ENCODE measurements at places on chromosomes 6 and 20.
A peak's percentile ranks its signal among the peaks of the same experiment; 100 is the strongest.

GRCh38 chr6:169098116-169098515, 155.5 kb downstream of the THBS2 start:
- DNase-seq = peak; percentile 41

GRCh38 chr6:140980265-140980887, 1152.3 kb upstream of the GJE1 start:
- DNase-seq = no peak

DNA sequence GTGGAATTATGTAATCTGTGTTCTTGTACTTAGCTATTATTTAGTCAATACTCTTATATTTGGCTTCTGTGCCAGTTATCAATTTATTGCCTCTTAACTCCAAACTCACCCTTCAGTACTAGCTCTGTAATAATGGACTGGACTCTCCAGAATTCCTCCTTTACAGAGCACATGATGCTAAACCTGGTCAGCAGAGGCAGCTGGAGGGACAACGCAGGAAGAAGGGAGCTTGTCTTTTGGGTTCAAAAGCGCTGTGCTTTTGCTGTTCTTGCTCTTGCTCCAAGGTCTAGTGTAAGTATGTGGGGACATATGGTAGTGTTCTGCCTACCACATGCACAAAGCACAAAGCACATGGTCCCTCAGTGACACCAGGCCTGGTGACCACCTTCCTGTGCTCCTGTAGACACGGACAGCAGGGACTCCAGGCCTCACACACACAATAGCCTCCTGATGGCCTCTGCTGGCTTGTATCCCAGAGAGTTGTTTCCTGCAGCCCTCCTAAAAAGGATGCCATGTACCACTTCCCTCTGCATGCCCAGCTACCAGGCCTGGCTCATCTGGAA, 46.1 kb downstream of the CHD6 start:
- DNase-seq = no peak

GRCh38 chr6:56093776-56094175, 153.6 kb downstream of the COL21A1 start:
- DNase-seq = no peak

- DNase-seq = peak; percentile 77
These were observed 1.2 kb downstream of the PM20D2 start for GRCh38 chr6:89146718-89147700.

- DNase-seq = peak; percentile 10
These were observed 19.7 kb downstream of the ZBP1 start for GRCh38 chr20:57600320-57601210.

- DNase-seq = no peak
These were observed 25.3 kb upstream of the BEND3 start for GRCh38 chr6:107140581-107140980.

DNA sequence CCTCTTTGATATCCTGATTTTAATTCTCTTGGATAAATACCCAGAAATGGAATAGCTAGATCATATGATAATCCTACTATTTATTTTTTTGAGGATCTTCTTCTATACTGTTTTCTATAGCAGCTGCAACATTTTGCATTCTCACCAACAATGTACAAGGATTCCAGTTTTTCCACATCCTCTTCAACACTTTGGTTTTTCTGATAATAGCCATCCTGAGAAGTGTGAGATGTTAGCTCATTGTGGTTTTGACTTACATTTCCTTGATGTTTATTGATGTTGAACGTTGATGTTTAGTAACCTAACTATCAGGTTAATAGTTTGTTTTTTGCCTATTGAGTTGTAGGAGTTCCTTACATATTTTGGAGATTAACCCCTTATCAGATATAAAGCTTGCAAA, 217.3 kb downstream of the LRFN2 start:
- DNase-seq = no peak

DNA sequence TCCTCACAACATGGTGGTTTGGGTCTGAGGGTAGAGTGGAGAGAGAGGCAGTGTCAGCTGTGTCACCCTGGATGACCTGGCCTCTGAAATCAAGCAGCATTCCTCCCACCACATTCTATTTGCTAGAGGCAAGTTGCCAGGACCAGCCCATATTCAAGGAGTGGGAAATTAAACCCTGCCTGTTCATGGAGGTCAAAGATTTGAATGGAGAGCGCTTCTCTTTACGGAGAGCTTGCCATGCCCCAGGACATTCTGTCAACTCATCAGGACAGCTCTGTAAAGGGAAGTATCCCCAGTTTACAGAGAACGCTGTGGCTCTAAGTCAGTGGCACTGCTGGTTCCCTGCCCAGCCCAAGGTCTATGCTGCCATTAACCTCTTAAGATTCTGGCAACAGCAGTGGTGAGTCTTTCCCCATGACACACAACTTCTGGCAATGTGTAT, 90.0 kb upstream of the INSM1 start:
- DNase-seq = no peak

DNA sequence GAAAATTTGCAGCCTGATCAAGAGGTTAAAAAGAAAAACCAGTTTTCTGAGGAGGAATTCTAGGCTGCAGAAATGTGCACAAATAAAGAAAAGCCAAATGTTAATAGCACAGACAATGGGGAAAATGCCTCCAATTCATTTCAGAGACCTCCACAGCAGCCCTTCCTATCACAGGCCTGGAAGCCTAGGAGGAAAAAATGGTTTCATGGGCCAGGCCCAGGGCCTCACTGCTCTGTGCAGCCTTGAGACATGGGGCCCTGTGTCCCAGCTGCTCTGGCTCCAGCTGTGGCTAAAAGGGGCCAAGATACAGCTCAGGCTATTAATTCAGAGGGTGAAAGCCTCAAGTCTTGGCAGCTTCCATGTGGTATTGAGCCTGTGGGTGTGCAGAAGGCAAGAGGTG, 18.9 kb downstream of the AHI1 start:
- no peak for DNase-seq

- no peak for DNase-seq
These were observed 171.3 kb downstream of the CD83 start for GRCh38 chr6:14288910-14289309.

DNA sequence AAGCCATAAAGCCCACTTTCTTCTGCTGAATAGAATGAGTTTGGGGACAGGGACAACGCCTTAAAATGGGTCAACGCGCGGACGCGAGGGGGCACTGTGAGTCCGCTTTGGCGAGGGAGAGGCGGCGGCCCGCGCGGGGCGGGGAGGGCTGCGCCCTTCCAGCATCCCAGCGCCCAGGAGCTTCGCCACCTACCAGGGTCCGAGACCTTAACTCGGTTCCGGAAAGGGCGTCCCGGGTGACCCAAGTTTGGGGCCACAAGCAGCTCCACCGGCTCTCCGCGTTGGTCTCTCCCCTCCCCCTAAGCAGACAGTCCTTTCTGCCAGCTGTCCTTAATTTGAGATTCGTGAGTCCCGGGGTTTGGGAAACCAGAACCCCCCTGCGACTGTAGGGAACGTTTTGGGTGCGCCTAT, 1.8 kb upstream of the SAMD5 start:
- peak; percentile 38 for DNase-seq

GRCh38 chr6:140271759-140272377, 897.4 kb upstream of the CITED2 start:
- DNase-seq = no peak

DNA sequence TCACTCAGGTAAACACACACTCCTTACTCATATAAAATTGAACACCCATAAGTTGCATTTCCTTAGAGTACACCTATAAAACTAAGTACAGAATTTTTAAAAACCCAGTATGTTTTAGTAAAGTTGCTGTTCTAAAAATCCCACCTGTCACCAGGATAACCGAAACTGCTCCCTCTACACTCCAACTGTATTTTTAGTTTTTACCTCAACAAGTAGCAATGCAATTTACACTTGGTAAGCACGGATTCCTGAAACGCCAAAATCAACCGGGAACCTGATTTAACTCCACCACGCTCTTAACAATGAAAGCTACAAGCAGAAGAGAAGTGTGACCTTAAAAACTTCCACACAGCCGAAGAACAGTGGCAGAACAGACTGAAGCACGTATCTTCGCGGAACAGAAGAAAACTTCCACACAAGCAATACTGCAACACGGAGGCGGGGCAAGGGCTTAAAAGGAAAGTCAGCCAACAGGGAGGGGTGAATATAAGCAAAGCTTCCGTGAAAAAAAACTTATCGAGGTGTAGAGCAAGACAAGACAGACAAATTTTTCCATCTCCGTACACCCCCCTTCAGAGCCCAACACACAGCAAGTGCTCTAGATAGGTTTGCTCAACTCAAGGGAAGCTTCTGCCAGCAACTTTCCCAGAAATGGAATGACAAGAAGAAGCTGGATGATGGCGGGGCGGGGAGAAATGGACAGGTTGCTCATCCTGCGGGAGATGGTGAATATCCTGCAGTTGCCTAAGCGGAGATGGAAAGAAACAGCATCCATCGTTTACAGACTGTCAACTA, 1.4 kb downstream of the STAU1 start:
- peak; percentile 42 for DNase-seq
